Calu3 (cell line): ENCODE measurements at places on chromosomes 11 and 22. TPM values are rescaled to one million over a fixed set of nuclear protein-coding genes. Genes with fewer than 3 reads are reported as not detected.

The ARHGEF17 gene
- 22.0 and 22.3 TPM in 2 replicates for total RNA-seq

- no peak for DNase-seq
Observed at GRCh38 chr11:94058630-94059029, 37.5 kb downstream of the HEPHL1 start.

The LMO1 gene
- total RNA-seq: not detected in 2 replicates

The TSPAN32 gene
- not detected in 2 replicates for total RNA-seq

The MS4A14 gene
- total RNA-seq: not detected in 2 replicates
